OCI-M1 (cell line): ENCODE measurements at places on chromosomes 1 and 21.

DNA sequence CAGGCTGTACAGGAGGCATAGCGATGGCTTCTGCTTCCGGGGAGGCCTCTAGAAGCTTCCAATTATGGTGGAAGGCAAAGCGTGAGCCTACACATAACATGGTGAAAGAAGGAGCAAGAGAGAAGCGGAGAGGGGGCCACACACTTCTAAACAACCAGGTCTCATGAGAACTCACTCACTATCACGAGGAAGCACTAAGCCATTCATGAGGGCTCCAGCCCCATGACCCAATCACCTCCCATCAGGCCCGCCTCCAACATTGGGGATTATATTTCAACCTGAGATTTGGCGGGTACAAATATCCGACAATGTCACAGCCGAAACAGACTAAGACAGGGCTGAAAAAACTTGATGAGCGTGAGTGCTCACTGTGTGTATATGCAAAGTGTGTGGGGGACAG is 89.3 kb upstream of the CNIH3 start:
- DNase-seq, result no peak

DNA sequence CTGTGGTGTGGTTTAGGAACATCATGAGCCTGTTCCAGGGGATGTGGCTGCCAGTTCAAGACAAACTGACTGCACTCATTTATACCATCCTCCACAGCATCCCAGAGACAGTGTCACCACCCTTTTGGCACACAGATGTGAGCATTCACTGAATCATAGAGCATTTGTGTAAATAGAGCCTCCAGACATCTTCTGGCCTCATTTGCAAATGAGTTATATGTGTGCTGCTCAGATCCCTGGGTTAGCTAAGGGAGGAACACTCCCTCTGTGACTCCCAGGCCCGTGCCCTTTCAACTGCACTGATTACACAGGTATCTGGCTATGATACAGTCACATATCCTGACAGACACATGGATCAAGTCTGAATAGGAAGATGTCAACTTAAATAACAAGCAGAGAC is 351.5 kb upstream of the PLD5 start:
- DNase-seq, result no peak

- DNase-seq, result no peak
These were observed 1.2 kb upstream of the C1orf74 start for GRCh38 chr1:209785592-209785991.

GRCh38 chr1:186094172-186094571 is 280.9 kb downstream of the TPR start:
- no peak for DNase-seq

GRCh38 chr1:37667023-37667671 is 25.2 kb upstream of the CDCA8 start:
- no peak for DNase-seq

DNA sequence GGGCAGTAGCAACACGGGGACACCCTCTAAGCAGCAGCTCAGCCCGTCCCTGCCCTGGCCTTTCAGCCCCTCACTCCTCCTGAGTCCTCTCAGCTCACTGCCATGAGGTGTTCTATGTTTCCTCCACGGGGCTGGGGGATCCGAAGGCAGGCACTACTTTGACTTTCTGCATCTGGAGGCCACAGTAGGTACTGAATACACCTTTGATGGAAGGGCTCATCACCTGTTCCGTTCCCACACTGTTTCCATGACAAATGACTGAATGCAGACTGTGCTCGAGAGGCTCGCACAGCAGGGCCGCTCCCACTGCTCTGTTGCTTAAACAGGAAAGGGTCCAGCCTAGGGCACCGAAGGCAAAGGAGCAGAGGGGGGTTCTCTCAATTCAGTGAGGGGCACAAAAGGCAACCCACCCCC is 77.6 kb upstream of the DNAH14 start:
- no peak for DNase-seq

GRCh38 chr1:112849425-112850033 is 106.5 kb downstream of the SLC16A1 start:
- DNase-seq, result no peak

- no peak for DNase-seq
These were observed 130.9 kb downstream of the GLIS1 start for GRCh38 chr1:53608071-53608470.

- DNase-seq, result peak; percentile 48
These were observed 64.1 kb downstream of the DDR2 start for GRCh38 chr1:162696286-162696862.
